Posterior vena cava (tissue), 2 donors: ENCODE measurements at places on chromosomes 12 and 14. TPM values are rescaled to one million over a fixed set of nuclear protein-coding genes. Genes with fewer than 3 reads are reported as not detected.

The PNMA1 gene
- total RNA-seq = 64.8 TPM

The PHC1 gene
- 36.6 TPM for total RNA-seq

The DAO gene
- not detected for total RNA-seq

The LRRK2 gene
- total RNA-seq = 21.2 TPM

The PTHLH gene
- total RNA-seq = 1.8 TPM

The NGB gene
- not detected for total RNA-seq
